ENCODE measurements at places on chromosomes 1 and 21. TPM values are rescaled to one million over a fixed set of nuclear protein-coding genes. Genes with fewer than 3 reads are reported as not detected.

SERBP1 gene
- total RNA-seq, result 131 TPM

KCNJ9 gene
- total RNA-seq, result not detected

SLC1A7 gene
- not detected for total RNA-seq

KRTAP11-1 gene
- total RNA-seq, result not detected

KCNJ6 gene
- not detected for total RNA-seq

MYBPHL gene
- not detected for total RNA-seq

DNAJB4 gene
- total RNA-seq, result 20.8 TPM

ITGB2 gene
- 248 TPM for total RNA-seq

- no peak for DNase-seq
Observed at GRCh38 chr1:95013950-95014574, 58.7 kb downstream of the ALG14 start.

GRCh38 chr1:24899581-24900485, 30.2 kb downstream of the RUNX3 start:
- DNase-seq, result peak; percentile 2

DNA sequence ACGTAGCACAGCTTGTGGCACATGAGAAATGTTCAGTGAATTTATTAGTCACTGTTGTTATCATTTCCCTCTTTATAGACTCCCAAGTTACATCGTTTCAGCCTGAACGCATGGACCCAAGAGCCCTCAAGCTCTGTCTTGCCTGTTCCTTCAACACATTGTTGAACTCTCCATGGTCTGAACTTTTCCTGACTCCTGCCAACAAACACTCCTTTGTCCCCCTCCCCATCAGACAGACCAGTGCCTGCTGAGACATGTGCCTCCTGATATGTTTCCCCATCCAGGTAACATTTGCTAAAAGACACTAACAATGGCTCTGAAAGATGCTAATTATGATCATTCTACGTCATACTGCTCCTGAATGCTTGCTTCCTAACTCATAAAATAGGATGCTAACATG, 108.7 kb upstream of the NFIA start:
- DNase-seq, result no peak

DNA sequence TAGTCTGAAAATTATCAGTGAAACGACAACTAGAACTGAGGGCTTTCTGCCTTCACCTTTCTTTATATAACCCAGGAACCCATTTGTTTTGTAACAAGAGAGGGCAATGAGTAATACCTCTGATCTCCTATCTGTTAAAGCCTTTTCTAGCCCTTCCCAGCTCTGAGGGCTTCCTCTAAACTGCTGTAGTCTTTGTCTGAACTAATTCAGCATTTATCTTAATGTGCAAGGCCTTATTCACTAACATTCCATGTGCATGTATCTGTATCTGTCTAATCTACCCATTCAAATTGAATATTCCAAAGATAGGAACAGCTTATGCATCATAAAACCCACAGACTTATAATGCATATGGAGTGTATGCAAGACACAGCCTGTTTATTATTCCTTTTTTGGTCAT, 167.1 kb downstream of the LYPLAL1 start:
- DNase-seq, result no peak

- DNase-seq, result no peak
Observed at GRCh38 chr1:196438329-196438728, 169.9 kb downstream of the KCNT2 start.

DNA sequence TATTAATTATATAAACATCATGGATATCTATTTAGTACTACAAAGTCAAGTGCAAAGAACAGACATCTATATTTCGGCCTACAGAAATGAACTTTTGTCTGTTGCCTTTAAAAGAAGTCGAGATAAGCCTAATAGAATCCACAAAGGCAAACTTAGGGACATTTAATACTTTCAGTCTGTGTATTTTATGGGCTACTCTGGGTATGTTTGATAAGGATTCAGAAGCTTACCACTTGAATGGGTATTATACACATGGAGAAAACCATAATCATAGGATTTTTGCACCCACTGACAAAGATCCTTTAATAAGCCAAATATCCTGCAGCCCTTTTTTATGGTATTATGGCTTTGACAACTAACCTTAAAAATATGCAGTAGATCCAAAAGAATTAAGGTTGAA, 224.8 kb downstream of the LMO4 start:
- no peak for DNase-seq

GRCh38 chr21:25371841-25372425, 235.3 kb downstream of the MRPL39 start:
- DNase-seq, result no peak

DNA sequence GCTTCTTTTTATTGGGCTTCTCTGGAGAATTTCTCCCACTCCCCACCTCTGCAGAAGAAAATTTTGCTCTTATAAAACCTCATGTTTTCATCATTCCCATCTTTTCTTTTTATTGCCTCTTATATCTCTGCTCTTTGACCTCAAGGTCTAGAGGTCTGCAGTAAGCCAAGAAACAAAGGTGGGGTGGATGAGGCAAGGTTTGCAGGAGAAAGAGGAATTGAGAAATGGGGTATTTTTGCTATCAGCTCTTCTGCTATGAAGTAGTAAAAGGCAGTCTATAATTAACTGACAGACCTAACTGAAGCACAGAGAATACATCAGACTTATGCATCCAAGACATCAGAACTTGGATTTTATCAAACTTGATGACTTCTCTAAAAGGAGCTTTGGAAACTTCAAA, 22.9 kb downstream of the SYT11 start:
- DNase-seq, result no peak

DNA sequence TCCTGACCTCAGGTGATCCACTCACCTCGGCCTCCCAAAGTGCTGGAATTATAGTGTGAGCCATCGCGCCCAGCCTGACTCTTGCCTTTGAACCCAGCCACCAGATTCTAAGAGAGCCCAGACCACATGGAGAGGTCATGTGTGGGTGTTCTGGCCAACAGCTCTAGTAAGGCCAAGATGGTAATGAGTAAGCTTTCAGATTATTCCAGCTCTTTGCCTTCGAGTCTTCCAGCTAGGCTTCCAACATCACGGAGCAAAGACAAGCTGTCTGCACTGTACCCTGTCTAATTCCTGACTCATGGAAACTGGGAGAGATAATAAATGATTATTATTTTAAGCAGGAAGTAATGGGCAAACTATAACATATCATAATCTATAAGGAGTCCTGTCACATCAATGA, 14.8 kb upstream of the ZFP69B start:
- DNase-seq, result no peak

GRCh38 chr1:100198596-100198995, 20.5 kb upstream of the LRRC39 start:
- DNase-seq, result no peak

DNA sequence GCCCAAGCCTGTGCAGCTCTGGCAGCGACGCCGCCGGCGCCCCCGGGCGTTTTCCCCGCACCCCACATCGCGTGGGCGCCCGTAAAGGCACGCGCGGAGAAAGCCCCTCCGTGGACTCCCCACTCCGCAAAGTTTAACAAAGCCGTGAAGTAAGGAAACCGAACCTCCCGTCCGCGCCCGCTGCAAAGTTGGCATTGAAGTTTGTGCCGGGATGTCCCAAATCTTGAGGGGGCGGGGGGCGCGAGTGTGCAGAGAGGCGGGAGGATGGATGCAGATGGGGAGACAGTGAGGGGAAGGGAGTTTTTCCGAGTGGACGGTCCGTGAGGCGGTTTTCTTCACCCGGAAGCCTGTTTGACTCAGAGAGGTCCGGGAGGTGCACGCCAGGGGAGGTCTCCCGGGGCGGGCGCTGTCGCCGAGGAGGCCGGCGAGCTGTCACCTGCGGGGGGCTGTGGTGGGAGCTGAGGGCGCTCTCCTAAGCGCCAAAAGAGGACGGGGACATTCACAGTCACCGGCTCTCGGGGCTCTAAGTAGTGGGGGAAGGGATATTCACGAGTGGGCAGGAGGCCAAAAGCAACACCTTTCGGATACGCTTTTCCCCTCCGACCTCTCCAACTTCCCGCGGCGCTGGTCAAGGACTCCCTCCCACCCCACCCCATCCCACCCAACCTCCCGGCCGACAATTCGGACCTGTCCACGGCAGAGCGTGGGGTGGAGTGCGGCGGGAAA, 1.3 kb downstream of the WLS start:
- no peak for DNase-seq

GRCh38 chr1:7454895-7455784, 316.0 kb upstream of the VAMP3 start:
- DNase-seq, result no peak

GRCh38 chr1:203085528-203086406, at the start of gene MYOG:
MYOG (minus strand) TSS chr1:203086012; CDS start chr1:203085961, 51 bp downstream.
- DNase-seq, result no peak

DNA sequence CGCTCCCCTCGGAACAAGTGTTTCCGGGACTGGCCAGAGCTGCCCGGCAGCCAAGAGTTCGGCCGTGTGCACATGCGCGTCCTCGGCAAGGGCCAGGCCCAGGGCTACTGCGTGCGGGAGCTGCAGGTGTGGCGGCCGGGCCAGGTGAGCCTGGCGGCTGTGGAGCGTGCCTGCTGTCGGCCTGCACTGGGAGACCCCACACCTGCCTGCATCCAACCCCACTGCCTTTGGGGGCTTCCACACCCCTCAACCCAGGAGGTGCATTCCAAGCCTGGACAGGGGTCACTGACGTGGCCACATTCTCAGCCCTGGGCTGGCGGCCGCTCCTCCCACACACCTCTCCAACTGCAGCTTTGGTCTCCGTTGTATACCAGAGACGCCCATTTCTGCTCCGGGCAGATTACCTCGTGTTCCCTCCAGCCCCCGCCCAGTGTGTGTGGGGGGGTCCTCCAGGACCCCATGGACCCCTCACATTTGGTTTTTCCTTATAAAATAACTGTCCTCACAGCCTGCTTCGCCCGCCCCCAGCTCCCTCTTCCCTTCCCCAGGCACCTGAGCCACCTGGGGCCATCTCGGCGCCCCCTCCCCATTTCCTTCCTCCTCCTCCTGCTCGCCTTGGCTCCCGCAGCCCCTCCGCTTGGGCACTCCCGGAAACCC, 6.1 kb downstream of the RNF223 start:
- no peak for DNase-seq

GRCh38 chr1:219339466-219339865, 165.8 kb downstream of the LYPLAL1 start:
- no peak for DNase-seq

GRCh38 chr1:18485227-18485626, 4.5 kb downstream of the KLHDC7A start:
- DNase-seq, result no peak

- DNase-seq, result no peak
Observed at GRCh38 chr1:46084553-46085451, 47.6 kb downstream of the PIK3R3 start.

DNA sequence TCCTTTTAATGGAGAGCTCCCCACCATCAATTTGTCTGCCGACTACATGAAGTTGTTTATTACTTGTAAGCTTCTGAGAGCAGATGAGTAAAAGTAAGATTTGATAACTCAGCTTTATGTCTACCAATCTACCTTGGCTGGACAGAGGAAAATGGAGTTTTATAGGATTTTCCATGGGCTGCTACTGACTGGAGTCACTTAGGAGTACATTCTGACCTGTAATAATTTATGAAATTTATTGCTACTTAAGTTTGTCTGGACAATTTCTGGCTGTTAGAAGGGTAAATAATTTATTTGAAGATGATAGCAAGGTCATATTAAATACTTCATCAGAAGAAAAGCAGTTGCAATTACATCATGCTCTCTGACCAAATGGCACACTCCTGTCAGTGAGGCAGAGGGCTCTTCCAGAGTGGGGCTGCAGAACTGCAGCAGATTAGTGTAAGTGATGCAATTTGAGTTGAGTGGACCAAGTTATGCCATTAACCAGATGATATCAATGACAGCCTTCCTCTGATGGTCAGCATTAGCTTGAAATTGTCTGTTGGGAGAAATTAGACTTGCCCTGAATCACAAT, 736.7 kb upstream of the PTBP2 start:
- no peak for DNase-seq

DNA sequence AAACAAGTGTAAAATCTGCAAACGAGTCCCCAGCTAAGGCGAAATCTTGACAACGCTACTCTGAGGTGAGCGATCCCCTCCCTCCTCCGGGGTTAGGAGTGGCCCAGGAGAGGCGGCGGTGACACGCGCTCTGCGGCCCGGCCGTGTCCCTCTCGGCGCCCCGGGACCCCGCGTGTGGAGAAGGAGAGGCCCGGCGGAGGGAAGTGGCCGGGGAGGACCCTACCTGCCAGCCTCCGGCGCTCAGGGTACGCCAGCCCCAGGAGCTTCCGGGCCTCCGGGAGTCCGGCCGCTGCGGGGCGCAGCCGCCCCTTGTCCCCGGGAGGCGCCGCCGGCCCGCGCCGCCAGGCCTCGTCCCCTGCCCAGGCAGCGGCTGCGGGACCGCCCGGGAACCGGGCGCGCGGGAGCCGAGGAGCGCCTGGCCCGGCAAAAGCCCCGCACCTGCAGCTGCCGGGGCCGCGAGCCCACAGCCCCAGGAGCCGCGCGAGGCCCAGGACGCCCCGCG, 543 bp downstream of the ABCB10 start:
- peak; percentile 6 for DNase-seq

DNA sequence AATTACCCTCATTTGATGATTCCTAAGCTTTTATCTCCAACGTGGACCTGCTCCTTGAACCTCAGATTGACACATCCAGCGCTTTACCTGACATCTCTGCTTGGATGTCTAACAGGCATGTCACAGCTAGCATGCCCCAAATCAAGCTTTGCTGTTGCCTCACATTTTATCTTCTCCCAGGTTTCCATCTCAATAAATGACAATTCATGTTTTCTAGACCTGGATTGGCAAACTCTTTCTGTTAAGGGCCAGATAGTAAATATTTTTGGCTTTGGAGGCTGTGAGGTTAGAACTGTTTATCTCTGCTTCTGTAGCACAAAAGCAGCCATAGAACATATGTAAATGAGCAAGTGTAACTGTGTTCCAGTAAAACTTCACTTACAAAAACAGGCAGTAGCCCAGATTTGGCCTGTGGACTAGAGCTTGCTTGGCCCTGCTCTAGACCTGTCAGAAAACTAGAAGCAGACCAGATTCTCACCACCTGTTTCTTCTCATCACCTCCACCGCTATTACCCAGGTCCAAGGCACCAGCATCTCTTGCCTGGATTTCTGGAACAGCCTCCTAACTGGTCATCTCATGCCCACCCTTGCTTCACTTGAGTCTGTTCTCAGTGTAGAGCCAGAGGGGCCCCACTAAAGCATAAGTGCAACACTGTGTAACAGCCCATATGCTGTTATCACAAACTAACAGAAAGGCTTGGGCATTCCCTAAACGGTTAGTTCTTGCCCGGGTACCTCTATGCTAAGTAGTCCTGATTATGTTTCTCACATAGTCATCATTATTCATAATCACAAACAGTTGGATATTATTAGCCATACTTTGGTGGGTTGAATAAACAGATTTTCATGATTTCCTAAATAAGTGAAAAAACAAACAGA, 42.3 kb downstream of the UBE4B start:
- DNase-seq, result no peak

DNA sequence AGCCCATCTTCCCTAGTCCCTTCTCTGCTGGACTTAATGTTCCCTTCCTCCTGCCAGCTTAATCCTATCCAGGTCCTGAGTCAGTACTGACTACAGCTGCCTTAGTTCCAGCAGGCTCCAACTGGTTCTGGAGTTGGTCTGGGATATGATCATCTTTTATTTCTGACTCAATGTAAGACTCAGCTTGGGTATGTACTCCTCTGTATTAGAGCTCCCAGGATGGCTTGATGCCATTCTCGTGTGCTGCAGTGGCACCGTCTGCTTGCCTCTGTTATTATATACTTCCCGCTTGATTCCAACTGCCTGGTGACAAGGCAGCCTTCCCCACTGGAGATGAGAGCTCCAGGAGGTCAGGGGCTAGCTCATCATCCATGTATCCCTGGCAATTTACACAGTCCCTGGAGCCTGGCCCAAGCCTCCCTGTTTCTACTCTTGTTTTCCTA, 164.4 kb upstream of the DPT start:
- no peak for DNase-seq

Data from T-helper 17 cell (primary cell).